ELF-1 (cell line): ENCODE measurements at places on chromosomes 4 and X.

- no peak for DNase-seq
These were observed 654 bp upstream of the STS start for GRCh38 chrX:7146703-7147412.

DNA sequence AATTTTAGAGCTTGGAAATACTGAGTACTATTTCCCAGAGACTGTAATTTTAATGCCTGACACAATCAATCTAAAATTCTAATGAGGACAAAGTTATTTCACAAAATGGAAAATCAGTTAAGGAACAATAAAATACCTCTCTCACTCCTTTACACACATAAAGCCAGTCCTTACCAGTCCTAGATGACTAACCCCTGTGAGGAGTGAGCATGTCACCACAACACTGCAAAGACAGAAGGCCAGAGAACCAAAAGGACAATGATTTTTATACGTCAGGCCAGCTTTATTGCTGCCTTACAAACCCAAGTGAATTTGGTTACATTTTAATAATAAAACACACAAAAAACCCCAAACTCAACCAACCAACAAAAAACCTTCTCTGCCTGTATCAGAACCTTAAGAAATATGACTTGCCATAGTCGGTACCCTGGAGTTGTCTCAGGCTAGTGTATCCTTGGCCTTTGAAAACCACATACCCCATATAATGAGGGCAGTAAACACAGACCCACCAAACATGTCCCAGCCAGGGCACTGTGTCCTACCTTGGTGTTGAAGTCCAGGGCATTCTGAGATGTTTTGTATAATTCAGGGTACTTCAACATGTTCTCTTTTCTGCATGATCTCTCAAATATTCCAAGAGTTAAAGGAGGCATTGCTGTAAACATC, 57.6 kb downstream of the SHISA3 start:
- no peak for DNase-seq

DNA sequence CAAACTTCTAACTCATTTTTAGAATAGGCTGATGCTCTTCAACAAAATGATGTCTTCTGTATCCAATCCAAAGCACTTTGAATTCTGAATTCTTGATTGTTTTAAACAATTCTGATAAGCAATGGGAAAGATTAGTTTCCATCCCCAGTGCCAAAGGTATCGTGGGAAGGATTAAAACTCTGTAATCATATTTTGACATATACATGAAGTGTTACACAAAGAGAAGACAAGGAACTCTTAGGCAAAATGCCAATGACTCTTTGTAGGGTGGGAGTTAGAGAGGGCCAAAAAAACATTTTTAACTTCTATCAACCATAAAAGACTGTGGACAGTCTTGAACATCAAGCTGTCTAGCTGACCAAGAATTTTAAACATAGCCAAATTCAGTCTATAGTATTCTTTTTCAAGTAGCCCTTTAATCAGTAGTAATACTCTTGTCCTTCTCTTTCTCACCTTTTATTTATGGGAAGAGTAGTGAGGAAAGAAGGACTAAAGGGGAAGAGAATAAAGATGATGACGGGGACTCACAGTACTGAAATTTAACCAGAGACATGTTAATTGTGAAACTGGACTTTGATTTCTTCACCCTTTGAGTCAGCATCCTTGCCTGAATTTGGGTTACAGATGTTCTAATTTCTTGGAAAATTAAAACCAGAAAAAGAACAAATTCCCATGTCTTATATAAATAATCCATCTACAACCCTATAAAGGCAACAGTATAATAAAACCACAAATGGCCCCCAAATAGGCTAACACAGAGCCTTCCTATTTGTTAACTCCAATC, 51.8 kb upstream of the VEGFD start:
- DNase-seq, result no peak

- peak; percentile 20 for DNase-seq
These were observed 20.2 kb downstream of the ZCCHC13 start for GRCh38 chrX:74324131-74324530.

GRCh38 chr4:17347445-17347844, 164.4 kb downstream of the QDPR start:
- peak; percentile 70 for DNase-seq

DNA sequence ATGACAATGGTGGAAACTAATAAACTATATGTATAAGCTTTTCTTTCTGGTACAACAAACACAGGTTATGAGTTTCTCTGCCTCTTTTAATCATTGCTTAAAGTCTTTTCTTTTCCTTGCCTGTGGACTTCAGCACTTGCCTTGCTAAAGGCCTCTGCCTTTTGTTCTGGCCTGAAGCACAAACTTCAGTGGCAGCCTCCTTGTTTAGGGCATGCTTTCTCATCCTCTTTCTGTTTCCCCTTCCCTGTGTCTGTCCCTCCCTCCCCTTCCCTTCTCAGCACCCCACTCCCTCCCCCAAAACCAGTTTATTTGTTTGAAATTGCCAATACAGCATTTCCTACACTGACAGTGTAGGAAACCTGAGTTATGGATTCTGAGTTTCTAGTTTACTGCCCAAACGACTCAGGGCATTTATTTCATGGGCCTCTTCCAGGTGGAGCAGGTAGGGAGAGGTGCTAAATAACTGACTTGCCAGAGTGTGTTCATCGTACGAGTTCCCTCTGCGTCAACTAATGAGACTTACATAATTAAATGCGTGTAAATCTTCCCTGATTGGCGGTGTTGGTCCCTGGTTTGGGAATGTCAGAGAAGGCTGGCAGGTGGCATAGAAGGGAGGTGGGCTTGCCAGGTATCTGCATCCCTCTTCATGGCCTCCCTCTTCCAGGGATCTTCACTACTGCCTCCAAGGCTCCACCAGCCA, 311.0 kb downstream of the FBXW7 start:
- DNase-seq, result no peak

GRCh38 chr4:157978680-157979361, 194.0 kb downstream of the GASK1B start:
- DNase-seq, result peak; percentile 62

DNA sequence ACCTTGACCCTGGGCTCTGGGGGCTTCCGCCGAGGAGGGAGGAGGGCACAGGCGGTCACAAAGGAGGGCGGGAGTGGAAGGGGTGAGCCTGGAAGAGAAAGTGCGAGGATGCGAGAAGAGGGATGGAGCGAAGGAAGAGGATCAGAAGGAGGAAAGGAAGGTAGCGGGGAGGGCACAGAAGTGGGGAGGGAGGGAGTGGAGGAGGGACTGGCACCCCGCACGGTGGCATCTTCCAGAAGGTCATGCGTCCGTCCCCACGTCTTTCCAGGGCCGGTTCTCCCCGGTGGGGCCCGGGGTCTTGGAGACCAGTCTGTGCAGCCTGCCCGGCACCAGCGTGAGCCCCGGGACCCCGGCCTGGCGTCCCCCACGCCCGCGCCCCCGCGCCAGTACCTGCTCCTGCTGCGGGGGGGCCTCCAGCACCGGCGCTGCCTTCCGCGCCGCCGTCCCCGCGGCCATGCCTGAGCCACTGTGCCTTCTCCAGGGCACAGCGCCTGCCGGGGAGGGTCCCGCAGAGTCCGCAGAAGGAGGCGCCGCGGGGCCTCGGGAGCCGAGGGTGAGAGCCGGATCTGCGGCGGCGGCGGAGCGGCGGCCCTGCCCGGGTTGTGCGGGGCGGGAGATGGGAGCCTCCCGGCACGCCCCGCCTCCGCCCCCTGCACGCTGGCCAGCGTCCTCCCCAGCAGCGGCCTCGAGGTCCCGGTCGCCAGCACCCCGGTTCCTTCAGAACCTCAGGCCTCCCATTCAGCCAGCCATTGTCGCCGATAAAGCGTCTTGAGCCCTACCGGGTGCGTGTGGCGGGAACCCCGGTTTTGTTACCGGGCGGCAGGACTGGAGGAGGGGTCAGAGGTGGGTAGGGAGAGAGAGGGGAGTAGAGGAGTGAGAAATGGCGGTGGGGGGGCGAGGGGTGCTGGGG, at the start of gene RNF175:
Gene RNF175, minus strand, starts transcription at position 618 of the 910 bp plus-strand sequence. Its CDS starts 162 bp downstream, at position 456.
- peak; percentile 26 for DNase-seq

GRCh38 chrX:110086916-110087484, 84.1 kb downstream of the TMEM164 start:
- peak; percentile 73 for DNase-seq

- DNase-seq, result no peak
These were observed 771.3 kb downstream of the RAB28 start for GRCh38 chr4:12712648-12713339.

- DNase-seq, result no peak
These were observed 14.4 kb upstream of the SORBS2 start for GRCh38 chr4:185826381-185826780.

DNA sequence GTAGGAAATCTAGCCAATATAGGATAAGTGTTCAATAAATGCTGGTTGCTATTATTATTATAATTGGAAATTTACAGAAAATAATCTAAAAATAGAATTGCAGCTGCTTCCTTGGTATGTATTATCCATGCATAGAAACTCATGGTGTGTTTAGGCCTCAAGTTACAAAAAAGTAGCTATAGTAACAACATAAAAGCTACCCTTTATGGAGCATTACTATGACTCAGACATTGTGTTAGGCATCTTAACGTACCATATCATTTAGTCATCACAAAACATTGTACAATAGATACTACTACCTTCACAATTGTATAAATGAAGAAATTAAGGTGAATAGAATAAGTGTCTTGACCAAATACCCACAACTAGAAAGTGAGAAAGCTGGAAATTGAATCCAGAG, 126.9 kb upstream of the NRK start:
- no peak for DNase-seq

DNA sequence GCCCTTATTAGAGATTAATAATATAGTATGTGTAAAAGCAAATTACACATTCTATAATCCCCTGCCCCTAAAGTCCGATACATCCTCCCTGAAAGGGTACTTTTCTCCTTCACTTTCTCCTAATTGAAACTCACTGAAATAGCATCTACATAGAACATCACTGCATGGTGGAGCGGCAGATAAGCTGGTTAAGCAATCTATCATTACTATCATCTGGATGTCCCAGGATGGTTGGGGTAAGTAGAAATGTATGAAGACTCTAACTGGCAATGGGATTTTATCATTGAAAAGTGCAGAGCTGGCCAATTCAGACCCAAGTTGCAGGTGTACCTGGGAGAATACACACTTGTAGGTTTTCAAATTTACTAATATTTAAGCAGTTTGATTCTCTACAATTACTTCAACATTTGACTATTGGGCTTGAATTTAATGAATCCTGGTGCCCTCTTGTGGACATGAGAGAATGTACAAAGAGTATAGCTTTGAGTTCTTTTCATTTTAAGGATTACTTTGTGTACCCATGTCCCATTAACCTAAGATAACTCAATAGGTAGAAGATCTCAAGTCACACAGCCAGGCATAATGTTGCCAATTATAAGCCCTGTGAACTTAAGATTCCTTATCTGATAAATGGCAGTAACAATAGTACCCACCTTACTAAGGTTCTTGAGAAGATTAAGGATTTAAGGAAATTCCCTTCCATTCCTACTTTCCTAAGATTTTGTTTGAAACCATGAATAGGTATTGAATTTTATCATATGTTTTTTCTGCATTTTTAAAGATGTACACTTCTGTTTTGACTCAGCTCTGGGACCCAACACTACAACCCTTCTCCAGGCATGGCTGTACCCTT, 69.8 kb downstream of the SHROOM3 start:
- DNase-seq, result peak; percentile 21

DNA sequence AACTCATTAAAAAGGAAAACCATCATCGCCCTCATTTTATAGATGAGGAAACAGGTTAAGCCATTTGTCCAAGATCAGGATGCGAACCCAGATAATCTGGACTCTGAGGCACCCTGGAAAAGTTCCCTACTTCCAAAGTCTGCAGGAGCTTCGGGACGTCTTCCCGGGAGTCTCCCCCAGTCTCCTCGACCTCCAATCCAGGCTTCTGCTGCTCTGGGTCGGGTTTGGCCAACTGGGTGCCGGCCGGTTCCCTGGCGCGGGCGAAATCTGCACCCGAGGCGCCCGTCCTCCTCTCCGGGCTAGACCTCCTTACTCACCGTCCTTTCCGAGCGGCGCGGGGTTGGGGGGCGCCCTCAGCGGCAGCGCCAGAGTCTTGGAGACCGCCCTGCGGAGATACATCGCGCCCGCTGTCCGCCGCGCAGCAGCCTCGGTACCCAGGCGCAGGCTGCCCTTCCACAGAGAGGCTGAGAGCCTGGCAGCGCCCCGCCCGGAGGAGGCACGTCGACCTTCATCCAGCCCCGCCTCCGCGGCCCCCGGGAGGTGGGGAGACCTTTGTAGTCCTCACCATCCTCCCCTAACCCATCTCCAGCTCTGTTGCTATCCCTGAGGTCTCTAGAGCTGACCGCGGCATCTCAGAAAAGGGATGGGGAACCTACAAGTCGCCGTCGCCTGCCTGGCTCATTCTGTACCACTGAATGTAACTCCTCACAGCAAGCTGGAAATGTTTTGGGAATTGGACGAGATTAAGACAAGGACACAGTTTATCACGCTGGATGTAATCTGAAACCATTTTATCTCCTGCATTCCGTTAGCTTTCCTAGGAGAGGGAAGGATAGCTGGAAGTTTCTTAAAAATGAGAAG, at the start of gene MGARP:
Gene MGARP, minus strand, starts transcription at position 466 of the 861 bp plus-strand sequence. Its CDS starts 67 bp downstream, at position 399.
- DNase-seq, result peak; percentile 66

DNA sequence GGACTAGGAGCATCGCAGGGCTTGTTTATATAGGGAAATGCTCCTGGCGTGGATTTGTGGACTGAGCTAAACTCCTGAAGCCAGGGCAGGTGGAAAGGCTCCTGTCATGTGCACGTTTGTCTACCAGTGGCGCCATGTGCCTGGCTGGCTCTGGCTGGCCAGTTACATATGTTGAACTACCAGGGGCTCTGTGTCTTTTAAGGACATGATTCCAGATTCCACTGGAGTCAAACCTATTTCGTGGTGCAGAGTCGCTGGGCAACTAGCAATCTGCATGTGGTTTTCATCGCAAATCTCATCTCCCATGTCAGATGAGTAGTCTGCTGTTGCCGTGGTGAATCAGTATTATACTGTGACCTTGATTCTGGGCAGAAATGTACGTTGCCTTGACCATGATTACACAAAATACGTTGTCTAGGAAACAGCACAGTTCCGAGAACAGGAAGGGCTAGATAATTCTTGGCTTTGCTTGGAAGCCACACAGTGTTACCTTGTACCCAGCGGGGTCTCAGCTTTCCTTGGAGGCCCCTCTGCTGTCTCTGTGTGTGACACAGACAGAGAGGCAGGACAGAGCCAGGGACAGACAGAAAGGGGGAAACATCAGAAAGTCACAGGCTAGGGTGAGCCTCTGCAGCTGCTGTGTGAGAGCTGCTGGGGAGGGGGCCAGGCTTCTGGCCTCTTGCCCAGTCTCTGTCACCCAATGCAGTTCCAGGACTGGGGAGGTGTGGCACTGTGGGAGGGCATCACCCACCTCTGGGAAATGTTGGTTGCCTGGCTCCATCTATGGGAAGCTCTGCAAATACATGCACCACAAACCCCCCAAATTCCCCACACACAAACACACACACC, 19.2 kb downstream of the PNMA6E start:
- DNase-seq, result peak; percentile 34

DNA sequence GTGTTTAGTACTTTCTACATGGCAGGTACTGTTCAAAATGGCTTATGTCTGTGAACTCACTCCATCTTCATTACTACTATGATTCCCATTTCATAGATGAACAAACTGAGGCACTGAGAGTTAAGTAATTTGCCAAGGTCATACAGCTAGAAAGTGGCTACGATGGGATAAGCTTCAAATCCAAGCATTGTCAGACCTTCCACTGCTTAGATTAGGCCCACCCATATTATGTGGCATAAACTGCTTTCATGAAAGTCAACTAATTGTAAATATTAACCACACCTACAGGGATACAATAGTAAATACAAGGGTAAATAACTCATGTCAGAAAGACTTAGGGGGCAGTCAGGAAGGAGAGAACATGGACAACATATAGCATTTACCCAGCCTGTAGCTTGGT, 68.8 kb downstream of the SLITRK2 start:
- DNase-seq, result no peak
